Aorta (tissue), 5 donors: ENCODE measurements at places on chromosomes 2 and 18. TPM values are rescaled to one million over a fixed set of nuclear protein-coding genes. Genes with fewer than 3 reads are reported as not detected.

DNA sequence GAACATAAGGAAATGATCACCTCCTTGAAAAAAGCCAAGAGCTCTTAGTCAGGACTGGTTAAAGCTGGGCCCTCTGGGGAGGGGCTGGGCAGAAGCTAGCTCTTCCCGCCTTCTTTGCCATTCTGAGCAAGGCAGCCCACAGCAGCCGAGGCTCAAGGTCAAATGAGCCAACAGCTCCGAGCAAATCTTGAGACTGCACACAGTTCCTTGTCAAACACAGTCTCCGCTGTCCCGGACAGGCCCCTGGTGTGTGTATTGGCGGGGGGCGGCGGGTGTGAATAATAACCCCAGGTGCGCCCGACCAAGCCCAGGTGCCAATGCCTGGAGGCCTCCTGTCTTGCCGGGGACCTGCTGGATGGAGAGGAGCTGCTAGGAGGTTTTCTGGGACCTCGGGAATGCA lies 46.4 kb upstream of the ACAA2 start:
- DNase-seq, result no peak

- DNase-seq, result peak; percentile 77
Observed at GRCh38 chr2:119431976-119432850, 559 bp downstream of the TMEM37 start.

DNA sequence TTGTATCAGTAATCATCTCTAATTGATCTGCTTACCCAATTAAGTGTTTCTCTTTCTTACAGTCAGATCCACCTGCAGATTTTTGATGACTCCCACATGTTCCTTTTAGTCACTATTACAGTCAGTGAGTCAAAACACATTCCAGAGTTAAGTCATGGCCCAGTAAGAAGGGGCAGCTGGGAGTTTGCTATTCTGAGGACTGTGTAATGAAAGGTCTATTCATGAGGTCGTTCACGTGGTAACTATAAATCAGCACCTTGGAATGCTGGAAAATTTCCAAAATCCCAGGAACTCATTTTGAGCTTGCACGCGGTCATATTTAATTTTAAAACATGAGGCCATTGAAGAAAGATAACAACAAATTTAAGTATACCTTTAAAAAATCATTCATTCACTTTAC lies 252.5 kb downstream of the XIRP2 start:
- no peak for DNase-seq

DNA sequence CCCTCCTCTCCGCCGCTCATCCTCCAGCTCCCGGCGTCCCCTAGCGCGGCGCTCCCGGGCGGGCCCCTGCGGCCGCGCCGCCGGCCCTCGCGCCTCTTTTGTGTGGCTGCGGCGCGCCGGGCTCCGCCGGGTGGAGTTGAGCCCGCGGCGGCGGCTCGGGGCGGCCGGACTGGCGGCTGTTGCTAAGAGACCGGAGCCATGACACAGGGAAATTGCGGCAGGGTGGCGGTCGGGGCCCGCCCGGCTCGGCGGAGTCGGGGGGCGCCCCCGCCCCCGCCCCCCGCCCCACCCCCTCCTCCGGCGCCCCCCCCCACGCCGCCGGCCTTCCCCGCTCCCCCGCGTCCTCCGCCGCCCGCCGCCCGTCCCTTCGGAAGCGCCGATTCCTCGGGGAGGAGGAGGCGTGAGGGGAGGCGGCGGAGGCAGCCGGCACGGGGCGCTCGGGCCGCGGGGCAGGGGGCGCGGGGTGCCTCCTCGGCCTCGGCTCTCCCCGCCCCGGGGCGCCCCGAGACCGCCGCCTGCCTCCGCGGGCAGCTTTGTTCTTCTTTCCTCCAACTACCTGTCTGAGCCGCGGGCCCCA lies at the start of gene TMEM200C:
TSS of gene TMEM200C (minus strand) at position 224 of the 577 bp plus-strand sequence. CDS start 3,459 bp downstream, outside the sequence.
- DNase-seq, result no peak

- no peak for DNase-seq
Observed at GRCh38 chr2:207513551-207514257, 16.1 kb upstream of the CREB1 start.

GRCh38 chr18:13137670-13138419 lies 80.7 kb upstream of the LDLRAD4 start:
- no peak for DNase-seq

DNA sequence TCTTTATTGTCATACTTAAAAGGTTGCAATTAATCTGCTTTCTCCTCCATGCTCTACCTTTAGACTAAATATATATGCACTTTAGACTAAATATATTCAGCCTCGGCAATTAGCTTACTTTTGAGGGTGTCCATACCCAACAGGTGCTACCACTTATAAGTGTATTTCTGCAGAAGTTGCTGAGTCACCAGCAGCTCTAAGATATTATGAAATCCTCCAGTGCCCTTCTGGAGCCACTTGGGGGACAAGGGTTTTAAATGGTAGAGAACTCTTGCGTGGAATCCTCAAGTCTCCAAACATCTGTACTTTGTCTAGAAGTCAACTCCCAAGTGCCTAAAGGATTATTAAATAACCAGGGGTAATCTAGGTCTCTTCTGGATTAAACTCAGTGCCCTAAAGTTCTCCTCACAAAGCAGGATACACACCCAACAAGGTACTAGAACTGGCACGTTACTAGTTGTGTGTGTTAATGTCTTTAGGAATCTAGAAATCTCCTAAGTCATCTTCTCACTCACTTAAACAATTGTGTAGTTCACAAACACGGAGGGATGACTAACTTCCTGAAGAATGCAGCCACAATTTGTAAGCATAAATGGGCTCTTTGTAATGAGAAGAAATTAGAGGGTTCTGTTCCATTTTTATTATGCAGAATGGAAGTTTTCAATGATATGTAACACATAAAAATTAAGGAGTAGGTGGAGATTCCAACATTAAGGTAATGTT lies 159.7 kb downstream of the CD226 start:
- DNase-seq, result no peak

The MOCOS gene
- polyA plus RNA-seq, result 0.90 TPM

The GORASP2 gene
- 38.9 TPM for polyA plus RNA-seq

The HOXD9 gene
- polyA plus RNA-seq, result 0.08 TPM
